Astrocyte of the spinal cord (primary cell): ENCODE measurements at places on chromosomes 11 and 22.

- no peak for DNase-seq
Measured at GRCh38 chr11:48011102-48011797, 30.9 kb downstream of the PTPRJ start.

GRCh38 chr11:106001304-106002012 lies 20.6 kb downstream of the MSANTD4 start:
- DNase-seq = no peak

DNA sequence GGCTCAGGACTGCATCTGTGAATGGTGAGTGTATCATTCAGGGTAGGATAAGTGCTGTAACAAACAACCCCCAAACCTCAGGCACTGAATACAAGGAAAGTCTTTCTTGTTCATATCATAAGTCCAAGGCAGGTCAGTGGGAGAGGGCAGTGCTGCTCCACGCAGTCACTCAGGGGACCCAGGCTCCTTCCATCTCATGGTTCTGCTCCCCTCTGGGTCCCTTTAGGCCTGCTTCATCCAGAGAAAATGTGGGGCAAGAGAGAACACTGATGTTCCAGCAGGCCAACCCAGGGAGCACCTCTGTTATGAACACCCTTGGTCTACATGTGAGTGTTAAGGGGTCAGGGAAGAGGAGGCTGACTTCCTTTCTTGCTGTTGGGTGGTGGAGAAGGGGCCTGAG lies 187.8 kb downstream of the CHST1 start:
- DNase-seq = no peak

- DNase-seq = peak; percentile 61
Measured at GRCh38 chr22:44523981-44524759, 26.1 kb upstream of the RTL6 start.

- no peak for DNase-seq
Measured at GRCh38 chr22:47172771-47173534, 410.5 kb downstream of the TBC1D22A start.
